Foreskin keratinocyte (primary cell): ENCODE measurements at places on chromosomes 11 and 22. TPM values are rescaled to one million over a fixed set of nuclear protein-coding genes. Genes with fewer than 3 reads are reported as not detected.

Gene C22orf15
- total RNA-seq, result 0.35 and 0.92 TPM in 2 replicates

Gene NOX4
- 0.10 TPM in 1 of 2 replicates, not detected in the other for total RNA-seq

Gene BARX2
- 0.65 and 1.8 TPM in 2 replicates for total RNA-seq

Gene DMC1
- total RNA-seq, result 2.3 and 4.0 TPM in 2 replicates

Gene BID
- total RNA-seq, result 37.0 and 43.1 TPM in 2 replicates
